ENCODE measurements at places on chromosomes 2 and 18.

- DNase-seq: peak; percentile 28
These were observed 12.8 kb upstream of the HMSD start for GRCh38 chr18:63936156-63936931.

DNA sequence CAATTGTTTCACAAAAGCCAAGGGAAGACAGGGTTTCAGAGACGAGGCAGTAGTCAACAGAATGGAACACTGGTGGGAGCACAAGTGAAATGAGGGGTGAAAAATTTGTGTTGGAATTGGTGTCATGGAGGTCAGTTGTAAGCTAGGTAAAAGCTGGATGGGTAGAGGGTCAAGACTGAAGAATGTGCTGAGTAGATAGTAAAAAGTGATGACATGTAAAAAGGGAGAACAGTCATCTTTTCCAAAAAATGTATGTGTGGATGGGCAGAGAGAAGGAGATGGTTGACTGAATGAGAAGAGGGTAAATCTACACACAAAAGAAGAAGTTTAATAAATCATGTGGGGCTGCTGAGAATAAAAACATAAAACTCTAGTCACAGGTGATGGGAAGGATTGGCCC lies 92.7 kb upstream of the COL3A1 start:
- no peak for DNase-seq

DNA sequence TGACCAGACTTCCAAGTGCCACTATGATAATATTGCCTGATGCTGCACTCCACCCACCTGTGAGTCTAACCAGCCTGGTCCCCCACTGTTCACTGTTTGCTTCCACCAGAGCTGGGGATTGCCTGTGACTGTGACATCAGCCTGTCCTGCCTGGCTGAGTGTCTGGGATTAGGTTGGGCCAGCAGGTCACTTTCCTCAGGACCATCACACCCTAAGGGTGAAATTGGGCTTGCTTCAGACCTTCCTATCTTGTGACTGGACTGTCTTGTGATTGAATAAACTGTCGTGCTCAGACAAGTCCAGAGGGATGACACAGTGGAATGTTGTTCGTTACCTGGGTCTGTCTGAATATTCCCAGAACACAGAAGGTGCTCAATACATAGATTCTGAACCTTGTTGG lies 87.4 kb upstream of the HK2 start:
- no peak for DNase-seq

- DNase-seq: no peak
These were observed 1072.6 kb upstream of the PIK3C3 start for GRCh38 chr18:40882468-40882867.

DNA sequence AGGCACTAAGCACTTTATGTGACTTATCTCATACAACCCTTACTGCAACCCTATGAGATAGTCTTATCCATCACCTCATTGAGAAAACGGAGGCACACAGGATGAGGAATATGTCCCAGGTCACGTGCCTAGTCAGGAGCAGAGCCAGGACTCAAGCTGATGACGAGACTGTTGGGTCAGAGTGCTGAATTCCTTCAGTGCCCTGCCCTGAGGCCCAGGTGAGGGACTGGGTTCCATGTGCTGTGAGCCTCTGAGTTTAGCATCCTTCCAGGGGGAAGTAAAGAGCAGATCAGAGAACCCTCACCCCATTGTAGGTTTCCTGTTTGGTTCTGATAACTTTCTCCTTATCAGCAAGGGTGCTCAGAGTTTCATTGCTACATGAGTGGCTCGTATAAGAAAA lies 11.7 kb upstream of the EDAR start:
- DNase-seq: no peak

GRCh38 chr2:105248316-105249070 lies 7.0 kb downstream of the GPR45 start:
- DNase-seq: no peak

GRCh38 chr2:128449226-128450061 lies 130.8 kb upstream of the HS6ST1 start:
- no peak for DNase-seq

- no peak for DNase-seq
These were observed 69.4 kb upstream of the ZNF397 start for GRCh38 chr18:35171315-35171987.

GRCh38 chr2:182951948-182952663 lies 85.7 kb upstream of the FRZB start:
- no peak for DNase-seq

- no peak for DNase-seq
These were observed 544.1 kb downstream of the LRRTM4 start for GRCh38 chr2:76977846-76978727.

GRCh38 chr2:137168552-137168951 lies 403.2 kb downstream of the THSD7B start:
- DNase-seq: no peak

DNA sequence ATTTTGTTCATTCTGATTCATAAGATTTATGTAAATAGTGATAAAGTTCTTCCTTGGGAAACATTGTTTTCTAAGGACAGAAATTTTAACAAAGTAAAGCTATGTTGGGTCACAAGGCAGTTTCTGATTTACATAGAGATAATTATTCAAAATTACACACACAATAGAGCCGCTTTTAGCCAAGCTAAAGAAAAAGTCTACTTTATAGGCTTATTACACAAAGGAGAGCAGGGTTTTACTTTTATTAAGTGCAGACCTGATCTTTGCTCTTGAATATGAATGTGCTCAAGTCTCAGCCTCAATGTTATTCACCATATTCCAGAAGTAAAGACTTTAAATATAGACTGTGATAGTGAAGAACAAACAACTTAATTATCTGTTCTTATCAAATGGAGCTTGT lies 787.8 kb upstream of the LINC00305 start:
- DNase-seq: no peak

- no peak for DNase-seq
These were observed 38.2 kb downstream of the ACVR1 start for GRCh38 chr2:157837851-157838441.

DNA sequence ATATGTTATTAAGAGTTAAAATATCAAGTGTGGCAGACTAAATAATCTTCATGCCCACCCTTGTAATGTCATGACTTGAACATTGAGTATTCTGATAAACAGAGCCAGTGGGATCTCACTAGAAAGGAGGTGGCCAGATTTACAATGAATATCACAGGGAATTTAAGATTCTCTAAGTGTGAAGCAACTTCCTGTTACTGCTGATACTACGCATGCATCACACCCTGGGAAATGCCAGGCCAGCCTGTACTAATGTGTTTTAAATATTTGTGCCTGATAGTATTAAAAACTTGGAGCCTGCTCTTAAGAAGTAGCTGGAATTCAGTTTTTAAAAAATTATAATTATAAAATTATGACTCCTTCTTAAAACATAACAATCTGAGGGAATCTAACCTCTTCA lies 148.3 kb downstream of the LAMA3 start:
- DNase-seq: no peak

DNA sequence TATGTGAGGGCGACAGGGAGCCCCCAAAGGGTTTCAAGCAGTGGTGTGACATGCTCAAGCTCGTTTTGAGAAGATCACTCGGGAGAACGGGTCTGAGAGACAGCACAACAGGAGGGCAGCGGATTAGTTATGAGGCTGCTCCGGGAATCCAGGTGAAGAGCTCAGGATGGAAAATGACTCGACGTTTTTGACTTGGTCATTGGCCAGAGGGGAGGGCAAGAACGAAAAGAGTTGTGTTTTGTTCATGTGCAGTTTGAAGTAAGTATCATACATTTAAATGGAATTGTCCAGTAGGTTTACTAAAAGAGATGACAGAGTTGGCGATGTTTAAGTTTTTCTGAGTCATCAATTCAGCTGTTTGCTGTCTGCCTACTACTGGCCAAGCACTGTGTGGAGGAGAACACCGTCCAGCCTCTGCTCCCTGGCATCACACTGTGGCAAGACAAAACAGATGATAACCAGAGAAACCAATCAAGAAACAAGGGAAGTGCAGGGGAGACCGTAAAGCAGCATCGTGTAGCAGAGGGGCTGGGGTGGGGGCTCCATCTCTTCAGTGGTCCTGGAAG lies 25.3 kb upstream of the ANXA4 start:
- no peak for DNase-seq

DNA sequence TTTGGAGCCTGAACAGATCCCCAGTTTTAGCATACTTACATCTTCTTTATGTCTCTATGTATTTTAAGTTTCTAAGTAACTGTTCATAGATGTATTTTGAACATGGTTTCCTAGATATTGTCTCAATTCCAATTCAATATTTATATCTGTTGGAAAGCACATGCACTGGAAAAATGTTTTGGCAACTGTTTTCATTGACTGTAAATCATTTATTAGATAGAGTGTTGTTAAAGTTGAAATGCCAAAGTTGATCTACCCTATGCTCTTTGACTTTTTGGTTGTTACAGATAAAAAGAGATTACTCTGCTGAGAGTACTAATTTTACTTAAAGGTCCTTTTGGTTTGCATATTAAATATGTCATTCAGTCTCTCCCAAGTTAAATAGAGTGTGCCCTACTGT lies 345.0 kb upstream of the NRP2 start:
- DNase-seq: no peak

- no peak for DNase-seq
These were observed 259.9 kb downstream of the EIPR1 start for GRCh38 chr2:3117650-3118216.

DNA sequence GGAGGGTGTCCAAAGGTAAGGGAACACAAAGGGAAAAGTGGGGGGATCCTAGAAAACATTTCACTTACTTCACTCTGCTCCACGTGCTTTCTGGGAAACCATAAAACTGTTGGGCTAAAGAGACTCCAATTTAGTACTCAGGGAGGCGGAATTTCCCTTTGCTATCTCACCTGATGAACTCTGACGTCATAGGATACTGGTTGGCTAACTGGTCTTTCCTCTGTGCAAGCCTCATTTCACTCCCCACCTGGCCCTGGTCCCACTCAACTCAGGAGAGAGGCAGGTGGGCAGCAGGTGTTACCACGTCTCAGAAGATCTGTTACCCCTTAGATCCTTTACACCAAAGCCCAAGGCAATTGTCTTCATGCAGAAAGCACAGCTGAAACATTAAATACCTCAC lies 51.8 kb upstream of the PMAIP1 start:
- no peak for DNase-seq

GRCh38 chr18:55376387-55376786 lies 211.6 kb downstream of the TCF4 start:
- no peak for DNase-seq

DNA sequence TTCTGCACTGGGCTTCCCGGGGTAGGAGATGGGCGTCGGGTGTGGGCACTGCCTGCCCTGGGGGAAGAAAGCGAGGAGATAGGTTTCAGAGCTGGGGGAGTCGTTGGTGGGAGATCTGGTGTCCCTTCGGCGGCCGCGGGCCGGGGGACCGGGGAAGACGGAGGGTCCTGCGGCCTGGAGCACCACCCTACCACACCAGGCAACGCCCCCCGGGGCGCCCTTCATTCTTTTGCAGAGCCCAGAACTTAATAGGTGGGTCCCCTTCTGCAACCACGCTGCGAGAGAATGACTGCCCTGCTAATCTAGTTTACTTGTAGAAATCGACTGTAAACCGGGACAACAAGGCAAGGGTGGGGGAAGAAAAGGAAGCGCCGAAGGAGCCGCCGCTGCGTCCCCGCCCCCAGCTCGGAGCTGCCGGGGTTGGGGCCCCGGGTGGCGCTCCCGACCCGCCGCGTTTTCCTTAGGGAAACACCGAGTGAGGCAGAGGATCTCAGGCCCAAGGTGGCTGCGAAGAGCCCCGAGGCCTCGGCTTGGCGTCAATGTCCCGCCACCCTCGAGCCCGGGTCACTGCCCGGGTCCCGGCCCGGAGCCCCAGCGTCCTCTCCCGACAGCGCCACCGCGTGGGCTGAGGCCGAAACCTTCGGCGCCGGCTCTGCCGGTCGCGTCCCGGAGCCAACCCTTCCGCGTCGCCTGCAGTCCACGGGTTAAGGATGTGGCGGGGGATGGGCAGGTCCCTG lies 5.4 kb upstream of the SATB2 start:
- no peak for DNase-seq

DNA sequence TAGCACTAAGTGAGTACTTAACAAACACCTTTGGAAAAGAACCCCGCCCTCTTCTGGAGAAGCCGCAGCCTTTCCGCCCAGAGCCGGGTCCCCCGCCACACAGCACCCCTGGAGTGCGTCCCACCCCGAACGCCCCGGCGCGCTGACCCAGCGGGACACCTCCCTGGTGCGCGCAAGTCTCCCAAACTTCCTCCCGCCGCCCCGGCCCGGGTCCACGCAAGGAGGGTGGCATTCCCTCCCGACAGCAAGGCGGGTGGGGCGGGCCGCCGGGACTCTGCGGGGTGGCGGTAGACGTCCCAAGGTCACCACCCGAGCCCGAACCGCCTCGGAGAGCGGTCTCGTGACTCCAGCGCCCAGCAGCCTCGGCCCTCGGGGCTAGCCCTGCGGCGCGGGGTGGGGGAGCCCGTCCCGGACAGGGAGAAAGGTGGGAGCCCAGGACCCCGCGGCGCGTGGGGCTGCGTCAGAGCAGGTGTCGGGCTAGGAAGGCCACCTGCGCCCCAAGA lies 598 bp downstream of the CCDC93 start:
- DNase-seq: no peak

DNA sequence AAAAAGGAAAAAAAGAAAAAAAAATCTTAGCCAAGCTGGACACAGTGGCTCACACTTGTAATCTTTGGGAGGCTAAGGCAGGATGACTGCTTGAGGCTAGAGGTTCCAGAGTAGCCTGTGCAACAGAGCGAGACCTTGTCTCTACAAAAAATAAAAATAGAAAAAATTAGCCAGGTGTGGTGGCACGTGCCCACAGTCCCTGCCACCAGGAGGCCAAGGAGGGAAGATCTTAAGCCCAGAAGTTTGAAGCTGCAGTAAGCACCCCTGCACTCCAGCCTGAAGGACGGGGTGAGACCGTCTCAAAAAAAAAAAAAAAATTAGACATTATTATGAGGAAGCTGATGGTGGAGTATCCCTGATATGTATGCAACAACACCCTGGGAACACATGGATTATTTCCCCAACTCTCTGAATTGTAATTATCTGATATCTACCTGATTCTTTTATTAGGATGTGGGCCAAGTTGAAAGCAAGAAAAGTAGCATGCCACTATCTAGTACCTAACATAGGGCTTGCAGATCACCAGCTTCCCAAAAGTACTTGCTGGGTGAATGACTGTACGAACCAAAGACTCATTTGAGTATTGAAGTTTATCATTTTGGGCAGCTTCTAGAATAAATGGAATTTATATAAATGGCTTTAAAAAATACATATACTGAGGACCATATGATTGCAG lies 140.9 kb downstream of the TCF4 start:
- DNase-seq: no peak

DNA sequence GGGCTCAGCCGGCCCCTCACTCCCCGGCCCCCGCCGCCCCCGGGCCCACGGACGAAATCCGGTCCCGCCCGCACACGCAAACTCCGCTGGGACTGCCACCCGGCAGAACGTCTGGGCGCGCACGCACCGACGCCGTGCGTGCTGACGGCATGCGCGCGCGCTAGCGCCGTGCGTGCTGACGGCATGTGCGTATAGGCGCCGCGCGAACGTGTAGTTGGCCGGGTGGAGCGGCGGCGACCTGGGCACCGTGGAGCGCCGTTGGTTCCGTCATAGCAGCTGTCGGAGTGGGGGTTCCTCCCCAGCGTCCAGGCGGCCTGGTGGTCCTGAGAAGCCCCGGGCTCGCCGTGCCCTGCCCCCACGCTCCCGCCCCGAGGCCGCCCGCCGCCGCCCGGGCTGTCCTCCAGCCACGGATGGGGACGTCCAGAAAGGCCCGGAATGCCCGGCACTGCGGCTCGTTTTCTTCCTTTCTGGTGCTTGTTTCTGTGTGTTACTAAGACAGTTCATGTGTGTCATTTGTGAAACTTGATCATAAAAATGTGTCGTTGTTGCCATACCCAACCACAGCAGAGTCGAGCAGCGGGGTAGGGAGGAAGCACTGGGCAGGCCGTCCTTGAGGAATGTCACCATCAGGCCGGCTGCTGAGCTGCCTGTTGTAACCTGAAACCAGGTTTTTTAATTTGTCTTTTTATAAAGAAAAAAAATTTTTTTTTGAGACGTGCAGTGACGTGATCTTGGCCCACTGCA lies at the start of gene TXNL4A:
TSS of gene TXNL4A (minus strand) at position 113 of the 744 bp plus-strand sequence. CDS start 171 bp downstream, outside the sequence.
- no peak for DNase-seq

Data from NCI-H2081 treated with DMSO at 0.1 percent for 48 hours (cell line).